Naive thymus-derived CD8-positive, alpha-beta T cell (primary cell): ENCODE measurements at places on chromosomes 2 and 18.

GRCh38 chr2:39631718-39632117 lies 34.0 kb upstream of the TMEM178A start:
- DNase-seq = no peak

- DNase-seq = no peak
Measured at GRCh38 chr2:67399144-67399543, 2.0 kb downstream of the ETAA1 start.

DNA sequence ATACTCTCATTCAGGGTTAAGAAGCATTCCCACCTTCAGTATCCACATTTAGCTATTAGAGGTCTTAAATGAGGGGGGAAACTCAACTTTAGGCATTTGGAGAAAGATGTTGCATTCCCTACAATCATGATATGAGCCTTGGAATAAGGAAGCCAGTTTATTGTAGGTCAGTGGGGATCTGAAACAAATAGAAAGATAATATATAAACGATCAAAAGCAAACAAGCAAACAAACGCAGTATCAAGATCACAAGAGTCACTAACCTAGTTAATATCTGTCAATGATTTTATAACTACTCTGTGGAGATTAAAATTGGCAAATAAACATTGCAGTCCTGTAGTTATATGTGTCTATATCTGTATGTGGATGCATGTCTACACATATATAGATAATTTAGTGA lies 152.4 kb upstream of the LRATD1 start:
- no peak for DNase-seq

DNA sequence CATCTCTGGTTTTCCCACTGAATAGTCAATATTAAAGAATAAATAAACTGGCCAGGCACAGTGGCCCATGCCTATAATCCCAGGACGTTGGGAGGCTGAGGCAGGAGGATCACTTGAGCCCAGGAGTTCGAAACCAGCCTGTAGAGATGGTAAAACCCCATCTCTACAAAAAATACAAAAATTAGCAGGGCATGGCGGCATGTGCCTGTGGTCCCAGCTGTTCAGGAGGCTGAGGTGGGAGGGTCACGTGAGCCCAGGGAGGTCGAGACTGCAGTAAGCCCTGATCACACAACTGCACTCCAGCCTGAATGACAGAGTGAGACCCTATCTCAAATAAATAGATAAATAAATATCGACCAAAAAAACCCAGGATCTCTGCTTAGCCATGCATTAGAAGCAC lies 50.2 kb upstream of the BIN1 start:
- no peak for DNase-seq

GRCh38 chr2:109563288-109563687 lies 50.5 kb downstream of the SEPTIN10 start:
- DNase-seq = no peak

DNA sequence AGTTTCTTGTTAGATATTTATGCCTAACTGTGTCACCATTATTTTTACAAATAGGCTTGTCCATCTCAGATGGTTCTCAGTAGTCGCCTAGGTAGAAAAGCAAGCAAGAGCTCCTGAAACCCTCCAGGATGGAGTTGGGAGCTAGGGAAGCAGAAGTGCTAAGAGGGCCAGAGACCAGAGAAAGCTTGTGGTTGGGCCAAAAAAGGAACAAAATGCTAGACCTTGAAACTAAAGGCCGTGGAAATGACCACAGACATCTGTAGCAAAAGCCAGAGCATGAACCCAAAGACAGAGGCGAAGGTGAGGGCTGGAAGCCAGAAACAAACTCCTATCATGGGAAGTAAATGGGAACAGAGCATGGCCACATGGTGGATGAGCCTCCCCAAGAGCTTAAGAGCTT lies 29.9 kb upstream of the RMDN2 start:
- DNase-seq = no peak
